ENCODE measurements at places on chromosomes 2 and 18. TPM values are rescaled to one million over a fixed set of nuclear protein-coding genes. Genes with fewer than 3 reads are reported as not detected.

DNA sequence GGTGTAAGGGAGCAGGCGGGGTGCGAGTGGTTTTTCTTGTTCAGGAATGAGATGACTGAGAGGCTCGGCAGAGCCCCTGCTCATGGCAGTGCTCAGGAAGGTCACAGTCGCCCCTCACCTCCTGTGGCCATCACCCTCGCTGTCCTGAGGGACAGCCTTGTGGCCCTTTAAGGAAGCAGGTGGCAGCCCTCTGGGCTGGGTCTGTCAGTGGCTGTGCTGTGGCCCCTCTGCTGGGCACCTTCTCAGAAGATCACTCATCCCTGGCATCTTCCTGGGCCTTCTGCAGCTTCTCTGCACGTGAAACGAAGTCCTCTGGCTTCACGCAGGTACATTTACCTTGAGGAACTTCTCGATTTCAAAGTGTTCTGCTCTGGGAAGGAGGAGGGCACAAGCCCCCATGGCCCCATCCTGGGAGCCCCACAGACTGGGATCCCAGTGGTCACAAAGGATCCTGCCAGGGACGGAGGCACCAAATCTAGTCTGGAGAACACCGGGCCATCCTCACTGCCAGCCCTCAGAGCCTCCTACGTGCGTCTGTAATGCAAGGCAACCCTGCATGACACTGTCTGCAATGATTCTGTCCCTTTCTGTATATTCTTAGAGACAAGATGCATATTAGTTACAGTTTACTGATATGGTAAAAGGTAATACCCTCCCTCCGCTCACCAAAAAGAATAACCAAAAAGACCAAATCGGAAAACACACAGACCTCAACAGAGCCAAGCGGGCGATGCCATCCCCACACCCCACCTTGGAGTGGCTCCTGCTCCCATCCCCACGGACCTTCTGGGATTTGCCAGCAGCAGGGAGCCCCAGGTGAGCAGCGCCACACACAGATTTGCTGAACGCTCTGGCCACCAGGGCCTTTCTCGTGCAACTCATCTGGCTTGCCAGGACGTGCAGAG, 25.9 kb upstream of the FAHD2A start:
- H3K4me3 ChIP-seq = no peak overlapping the region
- no peak for DNase-seq
- no peak overlapping the region for H3K27ac ChIP-seq
- no peaks in the 10 kb centered on the region for H3K36me3 ChIP-seq

DNA sequence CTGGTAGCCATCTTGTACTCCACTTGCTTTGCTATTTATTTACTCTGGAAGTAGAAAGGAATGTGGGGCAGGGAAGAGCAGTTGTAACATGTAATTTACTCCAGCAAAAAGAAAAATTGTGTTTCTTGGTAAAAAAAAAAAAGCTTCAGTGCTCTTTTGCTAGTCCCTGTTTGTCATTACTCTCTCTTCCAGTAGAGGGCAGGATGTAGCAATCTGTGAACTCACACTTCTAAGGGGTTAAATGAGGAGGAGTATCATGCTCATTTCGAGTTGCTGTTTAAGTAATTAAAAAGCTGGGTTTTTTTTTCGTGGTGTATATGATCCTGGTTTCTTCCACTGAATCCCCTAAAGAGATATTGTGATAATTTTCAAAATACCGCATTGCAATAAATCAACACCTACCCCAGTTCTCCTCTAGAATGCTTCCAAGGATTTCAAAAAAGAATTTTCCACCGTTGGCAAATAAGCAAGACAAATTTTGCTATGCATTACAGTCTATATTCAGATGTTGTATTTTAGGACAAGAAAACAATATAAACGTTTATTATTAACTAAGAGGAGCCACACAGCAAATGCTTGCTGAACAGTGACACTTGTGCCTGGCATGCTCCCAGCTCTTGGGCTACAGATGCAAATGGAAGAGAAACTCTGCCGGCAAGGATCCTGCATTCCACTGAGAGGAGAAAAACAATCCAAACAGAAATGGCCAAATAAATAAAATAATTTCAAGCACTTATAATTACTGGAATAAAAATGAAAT, 261.6 kb downstream of the ASXL3 start:
- H3K4me3 ChIP-seq = no peak overlapping the region
- DNase-seq = no peak

DNA sequence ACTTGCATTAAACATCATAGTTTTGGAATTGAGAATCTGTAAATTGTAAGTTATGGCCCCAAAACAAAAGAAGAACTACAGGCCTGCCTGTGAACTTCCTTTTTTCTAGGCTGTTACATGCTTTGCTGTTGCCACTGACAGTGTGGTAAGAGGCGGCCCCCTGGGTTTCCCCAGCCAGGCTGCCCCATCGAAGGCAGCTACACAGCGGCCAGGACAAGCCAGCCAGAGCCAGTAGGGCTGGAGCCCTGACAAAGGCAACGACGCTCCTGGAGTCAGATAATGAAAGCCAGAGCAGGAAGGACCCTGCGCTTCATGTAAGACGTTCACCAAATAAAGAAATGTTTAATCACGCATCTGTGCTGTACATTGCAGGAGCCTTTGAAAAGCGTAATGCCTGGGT, 55.0 kb downstream of the ANKRD44 start:
- DNase-seq = no peak
- peaks cover 20% of the 10 kb centered on the region for H3K4me1 ChIP-seq
- peak overlapping the region; percentile 69 for H3K27ac ChIP-seq
- H3K4me3 ChIP-seq = peak overlapping the region; percentile 40
- no peaks in the 10 kb centered on the region for H3K27me3 ChIP-seq

- H3K36me3 ChIP-seq = no peaks in the 10 kb centered on the region
- peaks cover 18% of the 10 kb centered on the region for H3K27me3 ChIP-seq
- no peak overlapping the region for H3K4me3 ChIP-seq
- H3K27ac ChIP-seq = no peak overlapping the region
Measured at GRCh38 chr2:26494891-26495290, 17.0 kb upstream of the OTOF start.

GRCh38 chr18:69658103-69658502, 257.4 kb downstream of the DOK6 start:
- no peak for DNase-seq
- no peak overlapping the region for H3K27ac ChIP-seq
- no peaks in the 10 kb centered on the region for H3K4me1 ChIP-seq
- no peaks in the 10 kb centered on the region for H3K27me3 ChIP-seq

The CXCR2 gene
- not detected for total RNA-seq

The XIRP2 gene
- total RNA-seq = 0.19 TPM

- peak overlapping the region; percentile 72 for H3K27ac ChIP-seq
- no peak for DNase-seq
- H3K4me3 ChIP-seq = peak overlapping the region; percentile 22
- H3K27me3 ChIP-seq = no peaks in the 10 kb centered on the region
Measured at GRCh38 chr2:43102366-43103092, 123.9 kb downstream of the ZFP36L2 start.

The SANBR gene
- 12.6 TPM for total RNA-seq

The ZNF385B gene
- 1.1 TPM for total RNA-seq

- no peak overlapping the region for H3K4me3 ChIP-seq
- peaks cover 3% of the 10 kb centered on the region for H3K36me3 ChIP-seq
- no peaks in the 10 kb centered on the region for H3K4me1 ChIP-seq
- no peaks in the 10 kb centered on the region for H3K27me3 ChIP-seq
- DNase-seq = no peak
Measured at GRCh38 chr18:46013484-46014189, 46.5 kb upstream of the EPG5 start.

- H3K36me3 ChIP-seq = peaks cover 6% of the 10 kb centered on the region
- H3K4me1 ChIP-seq = no peaks in the 10 kb centered on the region
- no peak for DNase-seq
- H3K27me3 ChIP-seq = peaks cover 7% of the 10 kb centered on the region
- H3K27ac ChIP-seq = no peak overlapping the region
Measured at GRCh38 chr2:73877071-73877802, 15.6 kb upstream of the ACTG2 start.

The CENPA gene
- total RNA-seq = 24.7 TPM

DNA sequence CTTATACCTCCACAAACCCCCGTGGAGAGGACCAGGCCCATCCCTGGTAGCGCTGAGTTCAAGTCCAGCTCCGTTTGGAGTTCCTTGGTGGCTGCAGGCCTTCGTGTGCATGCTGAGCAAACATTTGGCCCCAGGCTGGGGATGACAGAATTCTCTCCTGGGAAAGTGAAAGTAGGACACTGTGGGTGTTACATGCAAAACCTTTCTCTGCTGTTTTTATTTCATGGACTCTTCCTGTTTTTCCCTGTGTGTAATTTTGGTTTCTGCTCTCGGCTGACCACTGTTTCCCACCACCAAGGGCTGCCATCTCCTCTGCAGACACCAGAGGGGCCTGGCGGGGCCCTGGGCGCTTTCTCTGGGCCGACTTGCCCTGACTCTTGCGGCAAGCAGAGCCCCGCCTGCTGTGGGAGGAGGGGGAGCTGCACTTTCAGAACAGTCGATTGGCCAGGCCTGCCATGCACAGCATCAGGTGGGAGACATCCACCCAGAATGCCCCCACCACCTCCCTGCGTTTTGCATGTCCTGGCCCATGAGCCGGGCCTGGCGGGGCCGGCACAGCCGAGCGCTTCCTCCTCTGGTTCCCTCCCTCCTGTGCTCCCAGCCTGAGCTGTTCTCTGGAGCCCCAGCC, 102.4 kb downstream of the CABLES1 start:
- no peaks in the 10 kb centered on the region for H3K4me1 ChIP-seq
- no peak overlapping the region for H3K27ac ChIP-seq

GRCh38 chr2:233259730-233260129, 8.3 kb downstream of the ATG16L1 start:
- H3K27ac ChIP-seq = no peak overlapping the region
- no peaks in the 10 kb centered on the region for H3K27me3 ChIP-seq
- H3K36me3 ChIP-seq = peaks cover 28% of the 10 kb centered on the region
- no peaks in the 10 kb centered on the region for H3K4me1 ChIP-seq
- H3K4me3 ChIP-seq = no peak overlapping the region

DNA sequence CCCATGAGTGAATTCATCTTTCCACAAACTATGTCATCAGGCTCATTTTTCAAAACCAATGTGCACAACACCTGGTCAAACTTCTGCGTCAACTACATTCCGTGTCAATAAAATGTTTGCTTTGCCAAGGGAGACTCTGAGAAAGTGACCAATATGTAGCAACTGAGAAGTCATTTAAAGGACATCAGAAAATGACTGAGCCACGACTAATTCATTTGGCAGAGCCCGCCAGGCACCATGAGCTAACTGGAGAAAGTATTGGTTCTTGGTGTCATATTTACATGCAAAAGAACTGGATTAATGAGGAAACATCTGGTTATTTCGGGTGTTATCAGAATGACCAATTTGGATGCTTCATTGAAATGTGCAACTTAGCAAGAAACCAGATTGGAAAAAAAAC, 7.2 kb downstream of the RND3 start:
- peaks cover 83% of the 10 kb centered on the region for H3K4me1 ChIP-seq
- H3K4me3 ChIP-seq = peak overlapping the region; percentile 100
- H3K27ac ChIP-seq = peak overlapping the region; percentile 96

DNA sequence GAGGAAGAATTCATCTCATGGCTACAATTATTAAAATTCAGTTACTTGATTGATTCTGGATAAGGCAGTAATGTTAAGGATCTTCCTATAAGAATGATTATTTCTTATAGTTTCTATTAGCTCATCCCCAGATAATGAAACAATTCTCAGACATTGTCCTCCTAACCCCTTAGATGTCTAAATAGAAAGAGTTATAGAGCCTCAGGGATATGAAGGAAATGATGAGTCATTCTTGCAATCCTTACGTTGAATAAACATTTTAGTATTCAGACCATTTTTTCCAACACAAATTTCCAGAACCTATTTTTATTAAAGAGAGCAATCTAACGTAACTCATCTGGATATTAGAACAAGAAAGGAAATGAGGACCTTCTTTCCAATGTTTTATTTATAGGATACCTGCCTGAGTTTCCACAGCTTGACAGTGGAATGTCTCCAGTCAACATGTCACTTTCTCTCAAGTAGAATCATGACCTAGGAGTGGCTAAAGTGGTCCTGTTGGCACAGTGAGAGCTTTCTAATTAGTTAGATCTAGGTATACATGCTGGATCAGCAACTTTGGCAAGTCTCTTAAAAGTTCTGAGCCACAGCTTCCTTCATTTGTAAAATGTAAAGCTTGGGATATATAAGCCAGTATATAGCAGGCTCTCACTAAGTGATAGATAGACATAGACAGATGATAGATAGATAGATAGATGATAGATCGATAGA, 88.0 kb upstream of the RAB27B start:
- no peaks in the 10 kb centered on the region for H3K36me3 ChIP-seq
- no peak overlapping the region for H3K4me3 ChIP-seq
- H3K4me1 ChIP-seq = no peaks in the 10 kb centered on the region
- DNase-seq = no peak

DNA sequence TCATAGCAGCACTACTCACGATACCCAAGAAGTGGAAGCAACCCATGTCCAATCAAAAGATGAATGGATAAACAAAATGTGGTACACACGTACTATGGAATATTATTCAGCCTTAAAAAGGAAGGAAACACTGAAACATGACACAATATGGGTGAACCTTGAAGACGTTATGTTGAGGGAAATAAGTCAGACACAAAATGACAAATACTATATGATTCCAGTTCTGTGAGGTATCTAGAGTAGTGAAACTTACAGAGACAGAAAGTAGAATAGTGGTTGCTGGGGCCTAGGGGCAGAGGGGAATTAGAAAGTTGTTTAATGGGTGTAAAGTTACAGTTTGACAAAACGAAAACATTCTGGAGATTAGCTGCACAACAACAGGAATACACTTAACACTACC, 24.7 kb downstream of the TLK1 start:
- H3K36me3 ChIP-seq = no peaks in the 10 kb centered on the region
- peaks cover 6% of the 10 kb centered on the region for H3K4me1 ChIP-seq
- H3K27me3 ChIP-seq = no peaks in the 10 kb centered on the region
- H3K27ac ChIP-seq = no peak overlapping the region
- no peak overlapping the region for H3K4me3 ChIP-seq

- no peaks in the 10 kb centered on the region for H3K36me3 ChIP-seq
- H3K27me3 ChIP-seq = no peaks in the 10 kb centered on the region
- H3K4me1 ChIP-seq = no peaks in the 10 kb centered on the region
- H3K27ac ChIP-seq = no peak overlapping the region
Measured at GRCh38 chr2:7803515-7803914, 878.3 kb upstream of the ID2 start.

DNA sequence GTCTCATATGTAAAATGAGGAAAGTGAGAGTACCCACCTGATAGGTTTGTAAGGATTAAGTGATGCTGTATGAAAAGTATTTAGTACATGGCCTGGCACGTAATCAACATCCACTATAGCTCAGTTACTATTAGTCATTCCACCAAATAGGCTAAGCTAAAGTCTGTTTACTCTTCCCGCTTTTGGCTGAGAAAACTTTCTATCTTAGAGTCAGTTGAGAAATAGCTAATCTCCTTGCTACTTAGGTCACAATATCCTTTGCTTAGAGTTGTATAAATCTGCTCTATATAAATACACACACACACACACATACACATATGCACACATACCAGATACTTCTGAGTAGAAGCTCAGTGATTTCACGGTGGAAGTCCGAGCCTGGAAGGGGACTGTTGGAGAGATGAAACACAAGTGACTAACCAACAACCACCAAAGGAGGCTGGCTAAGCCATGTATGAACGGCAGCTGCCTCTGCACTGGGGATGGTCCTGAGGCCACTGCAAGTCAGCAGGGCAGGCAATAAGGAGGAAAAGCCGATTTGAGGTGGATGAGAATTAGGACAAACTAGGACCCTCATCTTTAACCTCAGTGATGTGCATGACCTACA, 104.6 kb upstream of the EPHA4 start:
- no peak for DNase-seq
- H3K27me3 ChIP-seq = peaks cover 18% of the 10 kb centered on the region
- H3K4me3 ChIP-seq = no peak overlapping the region
- no peaks in the 10 kb centered on the region for H3K36me3 ChIP-seq
